ENCODE measurements at places on chromosomes 11 and 22. TPM values are rescaled to one million over a fixed set of nuclear protein-coding genes. Genes with fewer than 3 reads are reported as not detected.

AIP gene
- total RNA-seq, result 87.8 TPM

INPP5J gene
- total RNA-seq, result 1.7 TPM

- no peaks in the 10 kb centered on the region for H3K36me3 ChIP-seq
- no peak for DNase-seq
- 0 out of 2 replicates have a peak, but pooled peaks cover 6% of the 10 kb centered on the region for H3K4me1 ChIP-seq
- 0 out of 2 replicates have a peak, but pooled peaks cover 2% of the 10 kb centered on the region for H3K27me3 ChIP-seq
Observed at GRCh38 chr11:19201737-19202605, at the start of gene CSRP3. Gene CSRP3 (minus strand): TSS chr11:19201983. CDS start chr11:19192448, 9,535 bp downstream.

DNA sequence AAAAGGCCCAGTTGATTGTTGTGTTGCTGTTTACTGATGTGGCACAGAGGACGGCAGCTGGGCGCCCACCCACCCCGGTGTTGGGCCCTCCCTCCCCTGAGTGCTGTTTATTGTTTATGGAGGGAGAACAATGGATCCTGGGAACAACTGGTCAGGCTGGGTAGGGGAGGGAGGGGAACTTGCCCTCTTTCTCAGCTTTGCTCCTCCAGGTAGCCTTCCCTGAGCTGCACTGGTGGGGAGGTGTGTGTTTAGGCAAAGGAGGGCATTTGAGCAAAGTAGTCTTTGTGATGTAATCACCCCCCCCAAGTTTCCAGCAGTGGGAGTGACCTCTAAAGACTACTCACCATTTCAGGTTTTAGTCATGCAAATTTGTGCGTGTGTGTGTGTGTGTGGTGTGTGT, 1035.3 kb downstream of the NTM start:
- no peak for DNase-seq
- no peaks in the 10 kb centered on the region for H3K27me3 ChIP-seq
- no peaks in the 10 kb centered on the region for H3K4me1 ChIP-seq
- no peaks in the 10 kb centered on the region for H3K36me3 ChIP-seq
- no peak overlapping the region for H3K27ac ChIP-seq

DNA sequence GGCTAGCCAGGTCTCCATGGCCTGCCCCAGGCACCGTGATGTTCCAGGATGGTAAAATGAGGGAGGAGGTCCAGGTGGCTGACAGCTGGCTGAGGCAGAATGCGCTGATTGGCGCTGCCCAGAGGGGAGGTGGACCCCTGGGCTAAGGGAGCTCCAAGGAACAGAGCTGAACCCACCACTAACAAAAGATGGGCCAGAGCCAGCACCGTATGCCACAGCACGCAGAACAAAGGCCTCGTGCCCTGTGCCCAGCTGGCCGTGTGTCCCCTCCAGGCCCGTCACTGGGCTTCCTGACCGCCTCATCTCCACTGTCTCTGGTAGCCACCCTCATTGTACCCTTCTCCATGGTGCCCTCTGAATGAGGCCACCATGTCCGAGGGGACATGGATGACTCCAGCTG, 19.6 kb upstream of the PRODH start:
- H3K4me3 ChIP-seq, result no peak overlapping the region
- no peaks in the 10 kb centered on the region for H3K27me3 ChIP-seq

OR51B4 gene
- total RNA-seq, result not detected

GRCh38 chr11:72673943-72674828, at the start of gene PDE2A:
Gene PDE2A (minus strand): TSS chr11:72674422. CDS start chr11:72674207, 215 bp downstream.
- H3K27ac ChIP-seq, result no peak within 1 kb of the TSS
- no peak within 1 kb of the TSS for H3K4me3 ChIP-seq
- H3K27me3 ChIP-seq, result peaks cover 25% of the 10 kb centered on the region
- DNase-seq, result no peak
- no peaks in the 10 kb centered on the region for H3K36me3 ChIP-seq

DDI1 gene
- not detected for total RNA-seq

DNA sequence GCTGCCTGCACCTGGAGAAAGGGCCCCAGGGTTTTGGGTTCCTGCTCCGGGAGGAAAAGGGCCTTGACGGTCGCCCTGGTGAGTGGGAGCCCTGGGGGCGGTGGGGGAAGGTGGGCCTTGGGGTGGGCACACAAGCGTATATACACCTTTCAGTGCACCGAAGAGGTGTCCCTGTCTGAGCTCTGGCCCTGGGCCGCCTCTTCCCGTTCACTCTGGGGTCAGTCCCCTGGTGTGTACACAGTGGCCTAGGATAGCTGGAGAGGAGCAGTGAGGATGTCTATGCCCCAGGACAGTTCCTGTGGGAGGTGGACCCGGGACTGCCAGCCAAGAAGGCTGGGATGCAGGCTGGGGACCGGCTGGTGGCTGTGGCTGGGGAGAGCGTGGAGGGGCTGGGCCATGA, 2.8 kb downstream of the NHERF4 start:
- 0 out of 2 replicates have a peak, but pooled peaks cover 4% of the 10 kb centered on the region for H3K4me1 ChIP-seq
- DNase-seq, result no peak

DNA sequence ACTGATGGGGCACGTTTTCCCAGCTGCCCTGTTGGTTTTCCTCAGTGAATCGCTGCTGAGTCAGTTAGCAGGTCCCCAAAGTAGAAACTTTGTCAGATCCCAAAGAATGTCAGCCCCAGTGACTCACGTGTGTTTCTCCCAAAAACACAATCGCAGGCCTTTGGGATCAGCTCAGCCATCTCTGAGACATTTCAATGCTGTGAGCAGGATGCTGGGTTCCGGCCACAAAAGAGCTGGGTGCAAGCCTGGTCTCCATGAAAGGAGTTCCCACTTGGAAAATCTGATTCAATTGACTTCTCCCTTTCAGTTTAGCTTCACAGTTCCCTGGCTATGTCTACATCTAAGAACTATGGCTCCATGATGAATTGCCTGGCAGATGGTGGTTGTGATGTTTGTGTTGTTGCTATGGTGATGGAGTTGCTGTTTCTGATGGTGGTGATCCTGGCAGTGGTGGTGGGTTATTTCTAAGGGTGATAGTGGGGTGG, 28.0 kb downstream of the MYEOV start:
- DNase-seq, result no peak
- no peaks in the 10 kb centered on the region for H3K36me3 ChIP-seq
- no peak overlapping the region for H3K27ac ChIP-seq
- peaks cover 30% of the 10 kb centered on the region for H3K4me1 ChIP-seq
- H3K4me3 ChIP-seq, result no peak overlapping the region

DNA sequence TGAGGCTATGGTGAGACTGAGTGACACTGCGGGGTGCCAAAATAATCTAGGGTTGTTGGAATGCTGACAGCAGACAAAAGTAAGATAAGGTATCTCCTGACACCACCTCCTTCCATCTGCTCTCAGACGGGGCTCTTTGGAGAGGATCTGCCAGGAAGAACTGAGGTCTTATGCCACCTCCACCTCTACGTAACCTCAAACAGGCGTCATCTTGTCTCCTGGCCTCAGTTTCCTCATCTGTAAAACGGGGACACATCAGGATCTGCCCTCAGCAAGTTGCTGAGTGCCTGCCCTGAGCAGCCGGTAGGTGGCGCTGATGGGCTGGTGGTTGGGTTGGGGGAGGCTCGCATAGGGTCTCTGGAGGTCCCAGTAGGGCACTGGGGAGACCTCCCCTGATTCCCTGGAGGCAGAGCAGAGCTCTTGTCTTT, 1.7 kb upstream of the MYEOV start:
- peaks cover 24% of the 10 kb centered on the region for H3K4me1 ChIP-seq
- no peak overlapping the region for H3K4me3 ChIP-seq
- no peak for DNase-seq
- no peaks in the 10 kb centered on the region for H3K27me3 ChIP-seq
- no peaks in the 10 kb centered on the region for H3K36me3 ChIP-seq
- H3K27ac ChIP-seq, result peak overlapping the region; percentile 84

RCOR2 gene
- total RNA-seq, result 10.2 TPM

GRAMD1B gene
- total RNA-seq, result 0.46 TPM

GRCh38 chr11:60563553-60564235, 48.5 kb downstream of the MS4A13 start:
- H3K4me3 ChIP-seq, result no peak overlapping the region
- H3K36me3 ChIP-seq, result no peaks in the 10 kb centered on the region
- no peak overlapping the region for H3K27ac ChIP-seq
- DNase-seq, result no peak

DNA sequence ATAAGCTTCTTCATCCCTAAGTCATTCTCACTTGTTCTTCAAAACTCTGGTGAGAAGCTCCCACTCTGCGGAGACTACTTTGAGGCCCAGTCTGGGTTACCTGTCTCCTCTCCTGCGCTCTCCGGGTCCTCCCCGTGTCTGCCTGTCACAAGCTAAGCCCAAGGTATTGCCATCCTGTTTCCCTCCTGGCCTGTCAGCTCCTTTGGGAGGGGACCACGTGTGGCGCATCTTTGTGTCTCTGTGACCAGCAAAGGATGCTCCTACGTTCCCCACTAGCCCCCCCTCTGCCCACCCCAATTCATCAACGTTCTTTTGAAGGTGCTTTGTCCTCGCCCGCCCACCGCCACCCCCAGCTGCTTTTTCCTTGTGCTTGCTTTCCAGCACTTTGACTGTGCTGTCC, 31.8 kb upstream of the FBLN1 start:
- no peaks in the 10 kb centered on the region for H3K36me3 ChIP-seq
- no peak overlapping the region for H3K4me3 ChIP-seq
- no peak overlapping the region for H3K27ac ChIP-seq
- DNase-seq, result no peak
- H3K27me3 ChIP-seq, result no peaks in the 10 kb centered on the region

DNA sequence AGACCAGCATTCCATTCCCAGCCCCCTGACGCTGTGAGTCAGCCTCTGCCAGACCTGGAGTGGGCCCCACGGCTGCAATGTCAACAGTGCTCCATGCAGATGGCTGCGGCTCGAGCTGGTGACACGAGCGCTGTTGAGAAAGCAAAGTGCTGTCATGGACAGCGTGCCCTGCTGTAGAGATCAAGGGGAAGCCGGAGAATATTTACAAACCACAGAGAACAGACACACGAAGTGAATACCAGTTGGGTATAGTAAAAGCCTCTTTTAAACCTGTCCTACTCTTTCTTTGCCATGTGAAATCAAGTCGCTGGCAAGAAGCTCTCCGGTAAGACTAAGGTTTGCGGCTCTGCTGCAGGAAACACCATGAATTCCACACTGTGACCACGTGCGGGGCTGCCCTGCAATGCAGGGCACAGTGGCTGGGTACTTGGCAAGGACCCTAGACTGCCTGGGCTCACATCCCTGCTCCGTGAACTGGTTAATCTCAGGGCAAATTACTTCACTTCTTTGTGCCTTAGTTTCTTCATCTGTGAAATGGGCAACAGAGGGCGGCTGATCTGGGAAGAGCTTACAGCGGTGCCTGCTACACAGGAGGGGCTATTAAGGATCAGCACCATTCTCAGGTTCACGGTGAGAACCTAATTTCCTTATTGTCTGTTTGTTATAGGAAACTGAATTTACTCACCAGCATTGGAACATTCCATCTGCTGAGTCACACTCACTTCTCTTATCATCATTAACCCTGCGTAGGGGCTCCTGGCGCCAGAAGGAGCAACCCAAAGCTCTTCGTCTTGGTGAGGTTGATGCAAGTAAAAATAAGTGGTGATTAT, 27.8 kb upstream of the ELFN2 start:
- H3K36me3 ChIP-seq, result no peaks in the 10 kb centered on the region
- peak overlapping the region; percentile 75 for H3K27ac ChIP-seq
- no peak overlapping the region for H3K4me3 ChIP-seq

DNA sequence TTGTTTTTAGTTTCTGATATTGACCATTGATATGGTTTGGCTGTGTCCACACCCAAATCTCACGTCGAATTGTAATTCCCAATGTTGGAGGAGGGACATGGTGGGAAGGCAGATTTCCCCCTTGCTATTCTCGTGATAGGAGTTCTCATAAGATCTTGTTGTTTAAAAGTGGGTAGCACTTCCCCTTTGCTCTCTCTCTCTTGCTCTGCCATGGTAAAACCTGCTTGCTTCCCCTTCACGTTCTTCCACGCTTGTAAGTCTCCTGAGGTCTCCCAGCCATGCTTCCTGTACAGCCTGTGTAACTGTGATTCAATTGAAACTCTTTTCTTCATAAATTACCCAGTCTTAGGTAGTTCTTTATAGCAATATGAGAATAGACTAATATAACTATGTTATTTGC, 203.6 kb upstream of the CHORDC1 start:
- H3K27me3 ChIP-seq, result no peaks in the 10 kb centered on the region
- no peaks in the 10 kb centered on the region for H3K36me3 ChIP-seq
- no peaks in the 10 kb centered on the region for H3K4me1 ChIP-seq
- no peak for DNase-seq
- no peak overlapping the region for H3K27ac ChIP-seq
- H3K4me3 ChIP-seq, result no peak overlapping the region

- DNase-seq, result no peak
- no peak overlapping the region for H3K27ac ChIP-seq
- peaks cover 4% of the 10 kb centered on the region for H3K27me3 ChIP-seq
Observed at GRCh38 chr22:39894554-39895092, 1.1 kb upstream of the ENTHD1 start.

- DNase-seq, result no peak
- H3K4me1 ChIP-seq, result no peaks in the 10 kb centered on the region
- H3K27ac ChIP-seq, result no peak overlapping the region
- no peak overlapping the region for H3K4me3 ChIP-seq
Observed at GRCh38 chr11:31643857-31644256, 134.3 kb downstream of the ELP4 start.

DNA sequence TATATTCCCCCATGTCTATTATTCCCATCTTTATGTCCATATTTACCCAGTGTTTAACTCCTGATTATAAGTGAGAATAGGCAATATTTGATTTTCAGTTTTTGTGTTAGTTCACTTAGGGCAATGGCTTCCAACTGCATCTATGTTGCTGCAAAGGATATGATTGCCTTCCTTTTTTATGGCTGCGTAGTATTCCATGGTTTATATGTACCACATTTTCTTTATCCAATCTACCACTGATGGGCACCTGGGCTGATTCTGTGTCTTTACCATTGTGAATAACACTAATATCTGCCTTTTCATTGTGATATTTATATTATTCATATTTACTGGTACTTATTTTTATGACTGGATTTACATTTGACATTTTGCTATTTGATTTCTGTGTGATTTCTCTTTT, 649.6 kb downstream of the NTM start:
- DNase-seq, result no peak
- H3K27ac ChIP-seq, result no peak overlapping the region
- no peaks in the 10 kb centered on the region for H3K27me3 ChIP-seq
- H3K4me1 ChIP-seq, result no peaks in the 10 kb centered on the region
- no peaks in the 10 kb centered on the region for H3K36me3 ChIP-seq
- H3K4me3 ChIP-seq, result no peak overlapping the region

DNA sequence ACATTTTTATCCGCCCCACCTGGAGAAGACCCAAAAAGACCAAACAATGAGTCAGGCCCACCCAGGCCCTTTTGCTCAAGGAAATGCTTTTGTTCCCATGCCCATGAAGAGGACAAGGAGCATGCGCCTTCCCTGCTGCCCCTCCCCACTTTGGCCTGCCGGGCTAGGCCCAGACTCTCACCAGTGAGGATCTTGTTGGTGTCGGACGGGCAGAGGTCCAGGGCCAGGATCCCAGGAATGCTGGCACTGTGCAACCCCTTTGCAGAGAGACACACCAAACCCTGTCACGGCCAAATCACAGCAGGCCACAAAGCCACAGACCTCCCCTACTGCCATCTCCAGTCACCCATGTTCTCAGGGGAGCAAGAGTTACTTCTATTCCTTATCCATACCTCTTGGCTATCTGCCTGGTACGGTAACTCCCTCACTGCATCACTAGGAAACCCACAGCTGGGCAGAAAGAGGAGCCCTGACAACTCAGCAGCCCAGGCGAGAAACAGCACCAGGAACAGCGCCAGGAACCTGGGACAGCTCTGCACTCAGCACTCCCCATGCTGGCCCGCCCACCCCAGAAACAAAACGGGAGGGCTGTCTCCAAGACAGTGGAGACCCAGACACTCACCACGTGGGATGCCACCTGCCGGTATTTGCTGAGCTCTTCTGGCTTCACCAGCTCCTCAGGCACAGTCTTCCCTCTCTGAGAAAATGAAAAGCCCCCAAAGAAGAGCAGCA, 5.5 kb downstream of the PRPF19 start:
- peaks cover 10% of the 10 kb centered on the region for H3K4me1 ChIP-seq
- peaks cover 48% of the 10 kb centered on the region for H3K36me3 ChIP-seq
- DNase-seq, result no peak
- H3K4me3 ChIP-seq, result no peak overlapping the region
- H3K27me3 ChIP-seq, result no peaks in the 10 kb centered on the region

Measured in Panc1 (cell line).